Muscle of leg (tissue), 16 donors: ENCODE measurements at places on chromosomes 5 and 9. TPM values are rescaled to one million over a fixed set of nuclear protein-coding genes. Genes with fewer than 3 reads are reported as not detected.

- peak; percentile 49 for DNase-seq
Measured at GRCh38 chr5:73748510-73749400, 122.8 kb downstream of the ARHGEF28 start.

DNA sequence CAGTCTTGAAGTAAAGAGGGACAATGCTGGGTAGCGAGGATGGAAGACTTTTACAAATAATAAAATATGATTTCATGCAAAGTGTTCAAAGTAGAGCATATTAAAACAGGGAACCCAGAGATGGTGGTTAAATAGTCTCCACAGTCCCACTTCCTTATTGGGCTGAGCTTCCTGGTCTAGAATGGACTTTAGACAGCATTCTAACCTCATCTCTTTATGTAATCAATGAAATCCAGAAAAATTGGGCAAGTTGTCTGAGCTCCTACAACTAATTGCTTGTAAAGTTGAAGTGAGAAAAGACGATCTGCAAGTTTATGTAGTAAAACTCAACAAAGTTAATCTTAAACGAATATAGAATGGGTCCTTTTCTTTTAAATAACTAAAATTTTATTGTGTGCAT is 328.9 kb downstream of the PJA2 start:
- no peak for DNase-seq

GRCh38 chr5:81402192-81402930 is 8.4 kb upstream of the ACOT12 start:
- no peak for DNase-seq

DNA sequence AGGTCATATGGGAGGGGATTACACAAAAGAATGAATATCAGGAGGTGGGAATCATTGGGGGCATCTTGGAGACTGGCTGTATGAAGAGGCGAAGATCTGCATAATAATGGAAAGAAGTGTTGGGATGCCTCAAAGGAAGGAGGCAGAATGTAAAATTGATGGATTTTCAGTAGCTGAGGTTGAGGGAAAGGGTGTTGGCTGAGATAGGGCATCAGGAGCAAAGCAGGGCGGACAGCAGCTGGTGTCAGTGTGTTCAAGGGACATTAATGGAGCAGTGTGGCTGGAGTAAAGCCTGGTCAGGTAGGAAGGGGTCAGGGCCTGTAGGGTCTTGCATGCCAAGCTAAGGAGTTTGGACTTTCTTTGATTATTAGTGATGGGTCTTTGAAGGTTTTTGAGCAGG is 65.2 kb upstream of the TNFAIP8 start:
- DNase-seq = no peak

- DNase-seq = no peak
Measured at GRCh38 chr5:98727686-98728085, 45.8 kb upstream of the RGMB start.

GRCh38 chr5:41856644-41857491 is 13.4 kb downstream of the OXCT1 start:
- peak; percentile 84 for DNase-seq

Gene QRFP
- not detected for total RNA-seq

DNA sequence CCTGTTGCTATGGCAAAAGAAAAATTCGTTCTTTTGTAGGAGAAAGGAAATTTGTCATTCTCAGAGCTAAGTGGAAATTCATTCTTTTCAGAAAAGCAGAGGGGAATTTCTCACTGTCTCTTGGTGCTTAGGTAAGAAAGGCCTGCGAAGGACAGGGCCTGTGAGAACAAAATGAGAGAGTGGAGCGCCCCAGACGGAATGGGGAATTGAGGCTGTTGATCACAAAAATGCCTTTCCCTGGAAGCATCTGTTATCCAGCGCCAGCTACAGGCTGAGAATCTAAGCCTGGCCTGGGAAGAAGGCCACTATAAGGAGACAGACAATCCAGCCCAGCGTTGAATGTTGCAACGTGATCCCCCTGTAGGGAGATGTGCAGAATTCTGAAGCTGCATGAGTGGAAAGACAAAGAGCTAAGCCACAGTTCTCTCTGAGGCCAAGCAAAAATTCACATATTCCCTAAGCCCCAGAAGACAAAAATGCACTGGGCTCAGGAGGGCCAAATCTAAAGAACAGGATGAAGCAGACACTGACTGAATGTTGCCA is 44.8 kb upstream of the CLK4 start:
- peak; percentile 15 for DNase-seq

- DNase-seq = peak; percentile 27
Measured at GRCh38 chr5:158724521-158725188, 375.1 kb downstream of the EBF1 start.

GRCh38 chr5:45696206-45696836 is at the start of gene HCN1:
HCN1 (minus strand) TSS chr5:45696380.
- DNase-seq = peak; percentile 83
